ENCODE measurements at places on chromosomes 13 and 19.

DNA sequence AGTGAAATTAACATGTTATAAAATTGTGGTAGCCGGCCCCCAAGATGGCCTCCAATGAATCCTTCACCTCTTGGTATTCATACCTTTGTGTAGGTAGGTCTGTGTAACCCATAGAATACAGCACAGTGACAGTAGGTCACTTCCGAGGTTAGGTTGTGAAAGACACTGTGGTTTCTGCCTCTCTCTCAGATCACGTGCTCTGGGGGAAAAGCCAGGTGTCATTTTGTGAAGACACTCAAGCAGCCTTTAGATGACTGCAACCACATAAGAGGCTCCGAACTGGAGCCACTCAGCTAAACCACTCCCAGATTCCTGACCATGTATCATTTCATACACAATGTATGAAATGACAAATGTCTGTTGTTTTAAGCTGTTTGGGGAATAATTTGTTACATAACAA is 9.8 kb upstream of the USPL1 start:
- H3K27ac ChIP-seq = peak overlapping the region; percentile 93
- no peaks in the 10 kb centered on the region for H3K36me3 ChIP-seq
- no peak overlapping the region for H3K4me3 ChIP-seq
- no peaks in the 10 kb centered on the region for H3K27me3 ChIP-seq
- DNase-seq = peak; percentile 17

DNA sequence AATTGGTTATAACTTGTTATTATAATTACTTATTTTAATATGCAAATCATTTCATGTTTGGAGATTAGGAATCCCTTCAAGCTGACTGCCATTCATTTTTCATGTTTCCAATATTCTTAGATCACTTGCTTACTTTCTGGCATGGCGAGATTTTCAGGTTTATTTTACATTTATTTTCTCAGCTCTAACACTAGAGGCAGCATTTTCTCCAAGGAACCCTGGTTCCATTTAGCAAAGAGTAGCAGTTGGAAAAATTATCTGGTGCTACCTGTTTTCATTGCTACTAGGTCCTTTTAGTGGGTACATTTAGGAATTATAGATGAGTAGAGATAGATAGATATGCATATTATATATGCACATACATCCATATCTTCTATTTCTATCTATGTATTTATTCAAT is 90.9 kb upstream of the TRPC4 start:
- no peaks in the 10 kb centered on the region for H3K4me1 ChIP-seq
- H3K27ac ChIP-seq = no peak overlapping the region
- H3K27me3 ChIP-seq = no peaks in the 10 kb centered on the region
- no peaks in the 10 kb centered on the region for H3K36me3 ChIP-seq

DNA sequence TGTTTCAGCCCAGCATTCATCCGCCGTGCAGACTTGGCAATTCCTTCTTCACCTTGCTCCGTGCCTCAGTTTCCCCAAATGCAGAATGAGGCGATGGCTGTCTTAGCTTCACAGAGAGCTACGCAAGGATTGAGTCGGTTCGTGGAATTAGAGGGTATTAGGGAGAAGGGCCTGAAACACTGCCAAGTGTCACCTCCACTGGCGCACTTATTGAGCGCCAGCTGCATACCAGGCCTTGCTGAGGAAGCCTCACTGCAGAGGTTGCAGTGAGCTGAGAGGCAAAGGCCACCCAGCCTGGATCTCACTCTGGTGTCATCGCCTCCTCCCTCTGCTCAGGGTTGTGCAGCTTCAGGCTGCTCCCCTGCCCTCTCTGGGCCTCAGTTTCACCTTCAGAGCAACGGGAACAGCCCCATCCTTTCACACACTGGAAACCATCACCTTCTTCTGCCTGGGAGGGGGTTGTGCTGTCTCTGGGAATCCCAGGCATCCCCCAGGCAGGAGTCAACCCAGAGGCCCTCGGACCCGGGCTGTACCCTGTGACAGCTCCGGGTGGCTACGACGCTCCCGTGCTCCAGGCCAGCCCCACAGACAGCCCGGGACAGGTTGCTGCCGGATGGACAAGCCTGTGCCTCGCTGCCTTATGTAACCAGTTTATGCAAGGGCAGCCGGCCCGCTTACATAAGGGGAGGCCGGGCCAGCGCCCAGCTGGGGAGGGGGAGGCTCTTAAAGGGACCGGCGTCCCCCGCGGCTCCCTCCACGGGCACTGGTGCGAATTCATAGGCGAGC is 31.9 kb downstream of the NFIC start:
- no peak overlapping the region for H3K4me3 ChIP-seq
- H3K36me3 ChIP-seq = peaks cover 6% of the 10 kb centered on the region
- no peak for DNase-seq
- H3K27ac ChIP-seq = no peak overlapping the region
- H3K27me3 ChIP-seq = no peaks in the 10 kb centered on the region

DNA sequence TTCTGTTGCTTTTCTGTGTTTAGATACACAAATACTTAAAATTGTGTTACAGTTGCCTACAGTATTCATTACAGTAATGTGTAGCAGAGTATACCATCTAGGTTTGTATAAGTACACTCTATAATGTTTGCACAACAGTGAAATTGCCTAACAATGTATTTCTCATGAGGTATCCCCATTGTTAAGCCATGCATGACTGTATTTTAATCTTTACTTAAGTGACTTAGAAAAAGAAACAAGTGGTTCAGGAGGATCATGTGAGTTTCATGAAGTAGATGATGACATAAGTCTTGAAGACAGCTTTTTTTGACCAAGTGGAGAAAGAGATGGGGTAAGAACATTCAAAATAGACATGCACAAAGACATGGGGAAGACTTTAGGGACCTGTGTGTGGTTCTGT is 8.4 kb upstream of the KCTD4 start:
- DNase-seq = no peak
- H3K36me3 ChIP-seq = peaks cover 15% of the 10 kb centered on the region
- H3K4me3 ChIP-seq = no peak overlapping the region
- peaks cover 15% of the 10 kb centered on the region for H3K4me1 ChIP-seq

DNA sequence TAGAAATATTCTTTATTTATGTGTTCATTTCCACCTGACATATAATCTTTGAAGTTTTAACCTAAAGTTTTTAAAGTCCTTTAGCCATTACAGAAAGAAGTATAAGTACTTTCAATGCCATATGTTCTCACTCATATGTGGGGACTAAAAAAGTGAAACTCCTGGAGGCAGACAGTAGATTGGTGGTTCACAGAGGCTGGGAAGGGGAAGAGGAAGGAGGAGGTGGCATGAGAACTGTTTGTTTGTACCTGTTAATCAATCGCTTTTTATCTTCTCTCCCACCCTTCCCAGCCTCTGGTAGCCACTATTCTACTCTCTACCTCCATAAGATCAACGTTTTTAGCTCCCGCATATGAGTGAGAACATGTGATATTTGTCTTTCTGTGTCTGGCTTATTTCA is 131.1 kb downstream of the MYO16 start:
- H3K36me3 ChIP-seq = no peaks in the 10 kb centered on the region
- H3K27me3 ChIP-seq = no peaks in the 10 kb centered on the region
- no peaks in the 10 kb centered on the region for H3K4me1 ChIP-seq
- no peak overlapping the region for H3K27ac ChIP-seq
- no peak for DNase-seq

DNA sequence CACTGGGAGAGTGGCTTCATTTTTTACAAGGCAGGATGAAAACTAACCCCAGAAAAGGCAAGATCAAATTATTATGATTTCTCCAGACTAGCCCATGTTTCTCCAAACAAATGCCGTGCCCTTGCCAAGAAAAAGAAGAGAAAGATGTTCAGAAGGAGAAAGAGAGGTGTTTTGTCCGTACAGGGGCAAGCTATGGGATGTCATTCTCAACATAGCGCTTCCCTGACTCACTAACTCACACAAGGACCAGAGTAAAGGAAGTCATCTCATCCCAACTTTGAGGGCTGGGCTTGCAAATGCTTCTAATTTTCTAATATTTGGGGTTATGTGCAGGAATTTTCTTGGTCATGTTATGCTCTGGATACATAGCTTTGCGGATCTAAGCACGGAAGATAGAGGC is 224.2 kb upstream of the MAB21L1 start:
- H3K27me3 ChIP-seq = peaks cover 7% of the 10 kb centered on the region
- no peaks in the 10 kb centered on the region for H3K4me1 ChIP-seq
- H3K4me3 ChIP-seq = no peak overlapping the region
- no peak overlapping the region for H3K27ac ChIP-seq
- no peak for DNase-seq

GRCh38 chr19:13002166-13002898 is 7.1 kb downstream of the NFIX start:
- H3K4me1 ChIP-seq = peaks cover 4% of the 10 kb centered on the region
- H3K36me3 ChIP-seq = peaks cover 4% of the 10 kb centered on the region
- H3K27me3 ChIP-seq = peaks cover 33% of the 10 kb centered on the region
- no peak overlapping the region for H3K4me3 ChIP-seq

GRCh38 chr19:53597023-53597422 is 34.8 kb upstream of the DPRX start:
- no peaks in the 10 kb centered on the region for H3K4me1 ChIP-seq
- H3K4me3 ChIP-seq = no peak overlapping the region
- no peaks in the 10 kb centered on the region for H3K36me3 ChIP-seq

- no peaks in the 10 kb centered on the region for H3K36me3 ChIP-seq
- peak overlapping the region; percentile 81 for H3K27ac ChIP-seq
- H3K27me3 ChIP-seq = no peaks in the 10 kb centered on the region
Measured at GRCh38 chr13:45327253-45327955, 13.6 kb downstream of the TPT1 start.

DNA sequence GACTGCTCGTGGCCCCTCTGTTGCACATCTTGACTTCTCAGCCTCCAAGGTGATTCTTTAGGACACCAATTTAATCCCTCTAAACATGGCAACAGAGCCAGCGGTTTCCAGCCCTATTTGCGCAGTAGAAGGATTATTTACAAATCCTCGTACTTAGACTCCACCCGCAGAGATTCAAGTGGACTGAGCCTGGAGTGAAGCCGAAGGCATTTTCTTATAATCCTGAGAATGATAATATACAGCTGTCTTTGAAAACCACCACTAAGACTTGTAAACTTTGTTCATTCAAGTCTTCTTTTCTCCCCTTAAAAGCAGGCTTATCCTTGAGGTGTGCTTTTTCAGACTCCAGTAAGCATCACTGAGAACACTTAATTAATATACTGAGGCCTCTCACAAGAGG is 4.8 kb upstream of the DPRX start:
- no peak overlapping the region for H3K4me3 ChIP-seq
- no peaks in the 10 kb centered on the region for H3K27me3 ChIP-seq
- no peak overlapping the region for H3K27ac ChIP-seq
- no peaks in the 10 kb centered on the region for H3K36me3 ChIP-seq

- no peak for DNase-seq
- H3K4me1 ChIP-seq = no peaks in the 10 kb centered on the region
- H3K36me3 ChIP-seq = no peaks in the 10 kb centered on the region
- H3K27me3 ChIP-seq = peaks cover 12% of the 10 kb centered on the region
- no peak overlapping the region for H3K4me3 ChIP-seq
- H3K27ac ChIP-seq = no peak overlapping the region
Measured at GRCh38 chr13:38979891-38980749, 10.5 kb downstream of the STOML3 start.

GRCh38 chr13:38875186-38875875 is 115.3 kb downstream of the STOML3 start:
- no peak for DNase-seq
- H3K27ac ChIP-seq = no peak overlapping the region
- peaks cover 2% of the 10 kb centered on the region for H3K4me1 ChIP-seq
- no peak overlapping the region for H3K4me3 ChIP-seq
